ENCODE measurements at places on chromosomes 1 and 21.
A peak's percentile ranks its signal among the peaks of the same experiment; 100 is the strongest.

GRCh38 chr1:234114648-234115307 lies 210.3 kb downstream of the SLC35F3 start:
- DNase-seq: peak; percentile 25

DNA sequence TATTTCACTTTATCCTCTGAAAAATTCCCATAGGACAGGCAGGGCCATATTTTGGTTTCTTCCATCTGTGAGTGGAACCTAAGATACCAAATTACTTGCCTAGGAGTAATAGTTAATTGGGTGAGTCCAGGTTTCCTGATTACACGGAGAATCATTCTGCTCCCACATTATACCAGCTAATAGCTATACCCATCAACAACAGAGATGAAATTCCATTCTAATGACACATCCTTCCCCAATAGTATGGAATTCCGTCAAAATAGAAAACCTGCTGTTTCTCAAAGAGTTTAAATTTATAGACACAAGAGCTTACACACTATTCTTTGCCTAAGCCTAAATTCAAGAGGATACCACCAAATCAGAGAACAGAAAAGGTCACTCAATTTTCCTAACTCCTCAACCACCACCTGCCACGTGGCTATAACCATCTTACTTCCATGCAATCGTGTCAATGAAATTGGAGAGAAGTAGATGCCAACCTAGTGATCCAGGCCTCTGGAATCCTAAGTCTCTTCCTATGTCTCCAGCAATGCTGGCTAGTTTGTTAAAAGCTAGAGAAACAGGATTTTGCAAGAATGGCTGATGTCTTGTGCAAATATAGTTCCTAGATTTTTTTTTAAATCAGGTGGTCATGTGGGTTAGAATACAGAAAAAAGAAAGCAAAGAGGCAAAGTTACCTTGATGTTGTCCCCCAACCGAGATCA lies 6.2 kb downstream of the PPT1 start:
- no peak for DNase-seq

GRCh38 chr1:35573198-35574124 lies at the start of gene TFAP2E:
Gene TFAP2E, plus strand, starts transcription at chr1:35573314. Its CDS starts 264 bp downstream, at chr1:35573578.
- DNase-seq: peak; percentile 45

DNA sequence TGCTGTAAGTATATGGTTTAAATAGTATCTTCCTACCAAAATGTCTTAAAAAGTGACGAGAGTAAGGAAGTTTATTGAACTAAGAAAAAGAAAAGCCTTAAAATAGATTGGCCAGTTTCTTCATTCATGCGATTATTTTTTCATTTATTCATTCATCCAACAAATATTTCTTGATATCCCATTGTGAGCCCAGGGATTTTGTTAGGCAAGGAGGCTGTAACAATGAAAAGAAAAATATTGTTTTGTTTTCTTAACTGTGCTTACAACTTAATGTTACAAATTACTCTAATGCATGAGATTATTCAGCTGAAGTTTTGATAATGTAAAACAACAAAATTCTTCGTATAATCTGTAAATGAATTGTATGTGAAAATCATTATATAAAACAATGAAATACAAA lies 882.0 kb downstream of the LTN1 start:
- no peak for DNase-seq

DNA sequence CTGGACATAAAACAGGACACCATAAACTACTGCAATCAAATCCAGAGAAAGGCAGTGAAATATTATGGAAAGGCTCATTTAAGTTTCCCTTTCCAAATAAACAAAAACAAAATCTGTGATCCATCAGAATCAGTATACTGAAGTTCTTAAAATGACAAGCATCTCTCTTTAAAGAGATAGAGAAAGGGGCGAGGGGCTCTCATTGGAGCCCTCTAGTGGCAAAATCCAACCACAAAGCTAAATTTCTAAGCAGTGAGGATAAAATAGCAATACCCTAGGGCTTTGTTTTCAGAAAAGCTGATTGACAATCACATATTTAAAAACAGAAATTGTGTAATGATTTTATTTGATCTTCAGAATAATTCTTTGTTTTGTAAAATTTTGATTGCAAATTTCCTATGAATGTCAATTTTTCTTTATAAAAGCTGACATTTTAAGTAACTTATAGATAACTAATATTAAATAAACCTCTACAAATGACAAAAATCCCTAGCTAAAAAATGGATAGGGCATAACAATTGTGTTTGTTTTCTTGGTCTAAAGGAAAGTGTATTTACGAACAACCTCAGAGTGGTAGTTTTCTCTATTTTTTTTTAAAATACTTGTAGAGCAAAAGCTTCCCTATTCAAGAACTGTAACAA lies 138.2 kb downstream of the COL24A1 start:
- DNase-seq: no peak

GRCh38 chr1:110087812-110088738 lies 17.6 kb upstream of the ALX3 start:
- no peak for DNase-seq

DNA sequence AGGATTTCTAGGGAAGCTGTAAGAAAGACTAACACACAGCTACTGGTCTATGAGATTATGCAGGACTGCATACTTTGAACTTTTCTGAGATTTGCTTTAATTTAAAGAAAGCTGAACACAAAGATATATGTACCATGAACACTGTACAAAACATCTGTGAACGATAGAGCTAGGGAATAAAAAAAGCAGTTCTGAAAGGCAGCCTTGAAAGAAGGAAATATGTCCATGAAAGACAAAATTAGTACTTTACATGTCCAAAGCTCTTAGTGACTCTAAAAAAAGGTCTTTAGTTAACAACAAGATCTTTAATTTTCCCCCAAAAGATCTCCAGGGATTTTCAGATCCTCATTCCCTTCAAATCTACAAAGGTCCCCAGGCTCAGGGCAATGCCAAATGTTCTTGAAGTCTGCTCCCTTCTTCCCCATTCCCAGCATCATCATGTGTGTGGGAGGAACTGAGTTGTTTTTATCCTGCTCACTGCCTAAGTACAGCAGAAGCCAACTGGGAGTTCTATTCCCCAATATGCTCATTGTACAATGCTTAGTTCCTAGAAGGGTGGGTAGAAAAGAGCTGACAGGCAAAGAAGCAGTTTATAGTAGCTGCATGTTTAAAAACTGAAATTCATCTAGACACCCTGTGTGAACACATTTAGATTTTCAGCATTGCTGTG lies 60.1 kb upstream of the PTCH2 start:
- no peak for DNase-seq

DNA sequence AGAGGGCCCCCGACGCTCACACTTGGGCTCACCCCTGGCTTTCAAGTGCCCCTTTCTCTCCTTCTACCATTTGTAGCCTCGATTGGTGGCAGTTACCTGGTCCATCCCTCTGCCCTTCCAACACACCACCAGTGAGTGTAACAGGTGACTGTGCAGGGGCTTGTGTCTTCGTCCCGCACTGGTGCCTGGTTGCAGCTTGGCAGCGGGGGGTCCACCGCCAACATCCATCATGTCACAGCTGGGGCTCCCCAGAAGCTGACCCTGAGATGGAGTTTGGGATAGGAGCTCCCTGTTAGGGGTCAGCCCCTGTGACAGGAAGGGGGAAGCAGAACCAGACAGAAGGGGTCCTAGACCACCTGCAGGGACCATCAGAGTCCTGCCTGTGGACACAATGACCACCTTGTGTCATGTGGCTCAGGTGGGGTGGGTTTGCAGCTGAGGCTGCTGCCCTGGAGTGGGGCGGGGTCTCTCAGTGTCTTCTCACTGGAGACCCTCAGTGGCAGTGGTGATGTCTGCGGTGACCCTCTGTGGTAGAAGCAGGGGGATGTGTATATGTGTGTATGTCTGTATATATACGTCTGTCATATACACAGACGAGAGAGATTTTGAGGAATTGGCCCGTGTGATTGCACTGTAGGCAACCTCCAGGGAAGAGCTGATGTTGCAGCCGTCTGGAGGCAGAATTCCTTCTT lies 3.6 kb upstream of the CALML6 start:
- DNase-seq: no peak

DNA sequence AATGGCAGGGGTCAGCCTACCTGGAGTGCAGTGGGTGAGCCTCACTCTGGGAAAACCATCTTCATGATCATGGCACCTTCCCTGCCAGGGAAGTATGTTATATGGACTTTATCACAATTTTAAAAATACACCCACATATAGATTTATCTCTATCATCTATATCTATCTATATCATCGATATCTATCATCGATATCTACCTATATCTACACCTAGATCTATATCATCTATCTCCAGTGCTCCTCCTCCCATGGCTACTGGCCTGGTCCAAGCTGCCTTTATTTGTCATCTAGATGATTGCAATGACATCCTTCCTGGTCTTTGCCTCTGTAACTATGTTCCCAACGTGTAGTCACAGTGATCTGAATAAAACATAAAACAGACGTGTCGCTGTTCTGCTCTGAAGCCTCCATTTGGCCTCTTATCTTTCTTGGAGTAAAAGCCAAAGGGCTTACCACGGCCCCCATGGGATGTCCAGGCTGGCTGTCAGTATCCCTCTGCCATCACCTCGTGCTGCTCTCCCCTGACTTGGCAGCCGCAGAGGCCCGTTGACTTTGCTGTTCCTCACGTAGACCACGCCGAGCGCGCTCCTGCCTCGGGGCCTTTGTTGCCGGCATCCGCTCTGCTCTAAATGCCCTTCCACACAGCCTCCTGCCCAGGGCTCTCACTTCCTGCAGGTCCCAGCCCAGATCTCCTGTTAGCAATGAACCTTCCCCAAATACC lies 20.6 kb upstream of the KIF26B start:
- no peak for DNase-seq

DNA sequence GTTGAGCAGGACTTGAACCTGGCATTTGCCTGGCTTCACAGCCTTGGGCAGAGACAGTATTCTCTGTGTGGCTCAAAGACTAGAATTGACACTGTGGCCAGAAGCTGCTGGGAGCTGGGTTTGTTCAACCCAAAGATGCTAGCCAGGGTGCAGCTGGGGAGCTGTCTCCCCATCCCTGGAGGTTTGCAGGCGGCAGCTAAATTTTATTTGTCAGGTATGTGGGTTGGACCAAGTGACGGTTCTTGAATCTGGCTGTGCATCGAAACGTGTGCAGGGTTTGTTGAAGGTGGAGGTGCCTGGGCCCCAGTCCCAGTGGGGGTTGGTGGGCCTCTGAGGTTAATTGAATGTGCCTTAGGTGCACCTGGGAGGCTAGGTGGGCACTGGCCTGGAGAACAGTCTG lies 11.8 kb downstream of the WNT4 start:
- no peak for DNase-seq

DNA sequence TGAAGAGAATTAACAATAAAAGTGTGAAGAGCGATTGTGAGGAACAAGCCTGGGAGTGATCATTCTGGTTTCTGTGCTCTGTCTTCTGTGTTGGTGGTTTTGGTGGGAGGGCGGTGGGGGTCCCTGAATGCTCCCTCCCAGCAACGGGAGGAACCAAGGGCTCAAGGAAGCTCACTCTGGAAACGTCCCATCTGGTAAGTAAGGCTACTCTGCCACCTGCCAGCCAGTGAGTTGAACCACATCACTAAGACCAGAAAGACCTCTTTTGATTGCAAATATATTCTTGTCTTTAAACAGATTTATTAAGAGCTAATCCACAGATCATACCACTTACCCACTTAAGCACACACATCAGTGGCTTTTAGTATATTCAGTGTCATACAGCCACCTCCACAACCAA lies 125.0 kb downstream of the PRDM2 start:
- no peak for DNase-seq

DNA sequence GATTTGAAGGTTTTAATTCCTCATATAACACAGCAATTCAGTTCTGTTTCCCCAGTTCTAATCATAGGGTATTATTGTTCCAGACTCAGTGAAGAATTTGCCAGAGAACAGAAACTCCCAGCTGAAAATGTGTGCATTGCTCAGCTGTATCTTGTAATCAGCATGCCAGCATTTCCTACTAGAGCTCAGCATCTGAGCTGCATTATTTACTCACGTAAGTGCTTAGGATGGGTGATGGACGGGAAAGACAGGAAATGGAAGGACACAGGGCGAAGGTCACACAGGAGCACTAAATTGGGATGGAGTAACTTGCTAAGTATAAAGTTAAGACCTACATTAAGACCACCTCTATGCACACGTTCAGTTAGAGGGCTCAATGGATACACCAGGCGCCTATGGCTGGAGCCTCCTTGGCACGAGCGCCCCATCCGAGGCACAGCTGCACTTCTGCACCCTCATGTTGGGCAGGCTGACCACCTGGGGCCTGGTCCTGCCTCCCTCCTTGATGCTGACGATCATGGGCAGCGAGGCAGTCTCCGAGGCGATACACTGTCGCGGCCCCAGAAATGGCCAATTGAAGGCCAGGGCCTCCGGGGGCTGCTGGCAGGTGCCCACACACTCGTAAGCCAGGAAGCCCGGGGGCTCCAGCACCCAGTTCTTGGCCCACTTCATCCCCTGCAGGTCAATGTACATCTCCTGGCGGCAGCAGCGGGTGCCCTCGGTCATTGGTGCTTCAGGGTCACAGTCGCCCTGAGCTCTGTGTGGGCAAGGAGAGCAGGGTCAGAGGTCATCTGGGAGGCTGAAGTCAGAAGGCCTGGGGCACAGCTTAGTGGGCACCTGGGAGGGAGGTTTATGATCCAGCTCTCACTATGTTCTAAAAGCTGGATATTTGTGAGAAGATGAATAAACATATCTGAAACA lies 3.7 kb downstream of the LEFTY2 start:
- no peak for DNase-seq

GRCh38 chr1:170694172-170694926 lies 30.4 kb downstream of the PRRX1 start:
- DNase-seq: no peak

- DNase-seq: no peak
Observed at GRCh38 chr1:27152829-27153548, 1.9 kb downstream of the SLC9A1 start.

- no peak for DNase-seq
Observed at GRCh38 chr1:32903991-32904785, 3.0 kb upstream of the TMEM54 start.

- no peak for DNase-seq
Observed at GRCh38 chr1:24373044-24373443, 40.5 kb downstream of the STPG1 start.

GRCh38 chr1:172465617-172466016 lies 21.7 kb upstream of the PIGC start:
- DNase-seq: no peak

DNA sequence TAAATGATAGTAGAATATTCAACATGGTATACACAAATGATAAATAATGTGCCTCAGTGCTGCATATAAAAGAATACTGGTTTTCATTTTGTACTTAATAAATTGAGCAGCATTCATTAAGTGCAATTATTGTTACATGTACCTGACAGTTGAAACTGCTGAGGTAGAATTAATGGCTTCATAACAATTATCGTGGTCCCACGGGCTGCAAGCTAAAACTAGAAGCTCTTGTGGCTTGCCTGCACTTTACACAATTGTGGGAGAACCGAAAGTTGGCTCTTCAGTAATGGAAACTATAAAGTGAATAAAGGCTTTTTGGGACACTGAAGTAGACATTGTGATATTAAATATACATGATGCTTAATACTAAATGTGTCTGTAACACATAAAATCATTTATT lies 23.2 kb downstream of the INSL5 start:
- DNase-seq: no peak

- DNase-seq: no peak
Observed at GRCh38 chr1:61083807-61084440, 1.6 kb downstream of the NFIA start.
